ENCODE measurements at places on chromosomes 4 and X.

DNA sequence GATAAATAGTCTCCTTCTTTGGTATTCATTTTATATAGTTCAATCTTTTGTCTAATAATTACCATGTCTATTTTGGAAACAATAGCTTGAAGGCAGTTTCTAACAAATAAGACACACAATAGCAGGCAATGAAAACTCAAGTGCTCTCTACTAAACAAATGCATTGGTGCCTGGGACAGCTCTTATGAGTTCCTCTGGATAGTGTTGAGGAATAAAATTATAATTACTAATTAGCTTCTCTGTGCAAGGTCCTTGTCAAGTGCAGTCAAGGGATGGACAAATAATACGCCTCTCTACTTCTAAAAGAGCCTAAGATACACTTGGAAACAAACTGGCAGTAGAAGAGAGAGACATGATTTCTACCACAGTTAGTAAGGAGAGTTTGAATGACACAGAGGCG, 229.0 kb upstream of the GLRA2 start:
- DNase-seq = no peak

GRCh38 chrX:23372220-23372902, 37.7 kb downstream of the PTCHD1 start:
- DNase-seq = no peak

DNA sequence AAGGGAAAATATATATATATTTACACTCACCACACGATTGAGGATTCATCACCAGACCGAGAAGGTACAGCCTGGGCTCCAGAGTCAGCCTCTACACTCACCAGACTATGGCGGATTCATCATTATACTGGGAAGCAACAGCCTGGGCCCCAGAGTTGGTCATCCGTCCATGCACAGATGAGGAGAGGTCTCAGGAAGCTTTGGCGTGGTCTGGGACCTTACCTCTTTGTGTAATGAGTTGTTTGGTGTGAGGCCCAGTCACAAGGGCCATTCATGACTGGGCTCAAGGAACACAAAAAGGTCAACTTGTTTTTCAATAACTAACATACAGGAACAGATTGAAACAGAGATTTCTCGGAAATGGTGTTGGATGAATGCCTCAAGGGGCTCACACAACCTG, 926.1 kb downstream of the FAM133A start:
- DNase-seq = no peak

DNA sequence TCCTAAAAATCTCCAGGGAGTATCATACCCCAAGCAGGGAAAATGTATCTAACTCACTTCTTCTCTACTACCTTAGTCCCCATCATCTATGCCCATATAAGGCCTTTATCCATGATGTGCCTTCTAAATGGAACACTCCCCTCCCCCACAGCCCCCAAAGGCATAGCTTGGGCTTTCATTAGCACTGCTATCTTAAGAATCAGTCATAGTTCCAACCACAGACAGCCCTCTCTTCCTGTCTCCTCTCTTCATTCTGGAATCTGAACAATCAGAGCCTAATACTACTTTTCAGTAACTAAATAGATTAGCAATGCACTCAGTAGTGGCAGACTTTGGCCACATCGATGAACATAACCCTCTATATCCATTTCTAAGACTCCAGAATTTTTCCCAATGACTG, 313.2 kb upstream of the DKK2 start:
- DNase-seq = no peak

- DNase-seq = no peak
These were observed 740 bp upstream of the NPY2R start for GRCh38 chr4:155207534-155208257.

GRCh38 chr4:73018595-73018994, 50.9 kb downstream of the COX18 start:
- no peak for DNase-seq

GRCh38 chrX:71085900-71086299, 9.8 kb upstream of the FOXO4 start:
- no peak for DNase-seq

DNA sequence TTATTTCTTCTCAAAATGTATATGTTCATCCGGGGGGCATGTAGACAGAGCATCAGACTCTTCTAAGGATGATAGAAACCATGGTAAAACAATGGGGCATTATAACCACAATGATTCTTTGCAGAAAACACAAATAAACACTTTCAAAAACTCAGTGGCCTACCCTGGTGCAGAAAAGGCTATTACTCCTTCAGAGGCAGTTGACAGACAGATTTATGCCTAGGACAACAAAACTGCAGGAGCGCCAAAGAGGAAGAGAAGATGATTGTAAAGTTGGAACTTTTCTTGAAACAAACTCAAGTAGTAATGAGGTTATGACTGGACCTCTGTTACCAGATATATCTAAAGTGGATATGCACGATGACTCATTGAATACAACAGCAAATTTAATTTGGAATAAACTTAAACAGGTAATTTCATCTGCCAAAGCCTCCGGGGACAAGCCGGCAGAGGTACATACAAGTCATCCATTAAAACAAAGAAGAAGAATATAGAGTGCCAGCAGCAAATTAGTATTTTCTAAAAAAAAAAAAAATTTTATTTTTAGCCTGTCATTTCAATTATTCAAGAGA, 1068.4 kb upstream of the INTU start:
- no peak for DNase-seq

DNA sequence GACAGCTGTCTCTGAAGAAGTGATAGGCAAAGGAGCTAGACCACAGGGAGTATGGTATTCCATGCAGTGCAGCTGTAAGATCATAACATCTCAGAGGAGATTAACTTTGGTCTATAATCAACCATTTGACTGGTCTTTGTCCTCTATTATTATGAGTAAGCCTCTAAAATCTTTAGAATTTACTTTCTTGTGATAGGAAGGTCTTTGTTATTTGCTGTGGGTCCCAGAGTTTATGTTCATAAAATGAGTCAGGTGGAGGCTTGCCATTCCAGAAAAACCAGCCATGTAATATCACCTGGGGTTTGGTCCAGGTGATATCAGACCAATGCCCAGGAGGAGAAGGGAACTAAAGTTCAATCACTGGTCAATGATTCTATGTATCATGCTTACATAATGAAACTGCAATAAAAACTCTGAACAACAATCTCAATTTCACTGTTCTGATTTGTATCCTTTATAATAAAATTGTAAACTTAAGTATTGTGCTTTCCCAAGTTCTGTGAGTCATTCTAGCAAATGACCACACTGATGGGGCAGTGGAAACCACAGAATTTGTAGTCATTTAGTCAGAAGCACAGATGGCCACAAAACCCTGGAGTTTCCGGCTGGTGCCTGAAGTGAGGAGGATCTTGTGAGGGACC, 239.6 kb upstream of the TRAM1L1 start:
- DNase-seq = no peak

DNA sequence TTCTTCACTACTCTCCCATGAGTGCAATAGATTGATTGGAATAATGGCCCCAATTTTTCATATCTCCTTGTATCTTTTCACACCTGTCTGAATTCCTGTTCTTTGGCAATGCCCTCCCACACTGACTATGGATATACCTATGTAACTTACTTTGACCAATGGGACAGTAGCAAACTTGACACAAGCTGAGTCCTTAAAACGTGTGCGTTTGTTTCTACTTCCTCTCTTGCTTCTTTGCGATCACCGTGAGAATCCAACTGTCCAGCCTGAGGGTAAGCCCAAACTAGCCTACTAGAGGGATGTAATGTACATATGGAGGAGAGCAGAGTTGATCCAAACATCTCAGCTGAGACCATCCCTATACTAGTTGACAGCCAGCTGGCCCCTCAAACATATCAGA, 19.3 kb downstream of the TEC start:
- DNase-seq = no peak

DNA sequence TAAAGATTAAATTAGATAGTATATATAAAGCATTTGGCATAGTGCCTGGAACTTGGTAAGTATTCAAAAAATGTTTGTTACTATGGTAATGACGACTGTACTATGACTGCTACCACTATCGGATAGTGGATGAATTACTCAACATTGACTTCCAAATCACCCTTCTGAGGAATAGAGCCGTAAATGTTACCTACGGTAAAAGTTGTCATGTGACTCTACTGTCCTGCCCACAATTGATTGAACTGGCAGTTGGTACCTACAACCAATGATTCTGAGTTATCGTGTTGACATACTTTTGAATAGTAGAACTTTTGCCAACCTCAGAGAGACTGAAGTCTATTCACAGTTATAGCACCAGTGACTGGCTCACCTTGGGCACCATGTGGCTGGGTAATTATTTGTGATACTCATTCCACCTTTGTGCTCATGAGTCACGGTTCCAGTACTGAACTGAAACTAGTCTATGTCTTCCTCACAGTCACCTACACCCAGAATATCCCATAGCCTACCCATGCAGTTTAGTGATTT, 185.5 kb upstream of the PITX2 start:
- no peak for DNase-seq

Measured in nucleus accumbens (tissue), 56 donors.